ENCODE measurements at places on chromosomes 3 and 15. TPM values are rescaled to one million over a fixed set of nuclear protein-coding genes. Genes with fewer than 3 reads are reported as not detected.

GUCA1C gene
- total RNA-seq = 0.32 TPM

ZNF80 gene
- not detected for total RNA-seq

C15orf61 gene
- total RNA-seq = 15.7 TPM

CRELD1 gene
- total RNA-seq = 63.9 TPM

GOLGA6D gene
- not detected for total RNA-seq

ADAMTSL3 gene
- 10.5 TPM for total RNA-seq

PDCD6IP gene
- total RNA-seq = 131 TPM

MAP4 gene
- 426 TPM for total RNA-seq

WDR53 gene
- total RNA-seq = 7.9 TPM

NGLY1 gene
- 29.6 TPM for total RNA-seq

FETUB gene
- not detected for total RNA-seq

ANKUB1 gene
- not detected for total RNA-seq

XRN1 gene
- total RNA-seq = 13.9 TPM

CACNA2D3 gene
- 35.5 TPM for total RNA-seq

BBX gene
- 31.7 TPM for total RNA-seq

INKA1 gene
- 2.9 TPM for total RNA-seq
